ENCODE measurements at places on chromosomes 16 and 17. TPM values are rescaled to one million over a fixed set of nuclear protein-coding genes. Genes with fewer than 3 reads are reported as not detected.
A peak's percentile ranks its signal among the peaks of the same experiment; 100 is the strongest.

Gene TPSB2
- not detected for total RNA-seq

Gene SLC5A11
- 1.3 TPM for total RNA-seq

Gene ABAT
- total RNA-seq: 4.2 TPM

Gene CRYM
- not detected for total RNA-seq

Gene KRTAP4-4
- total RNA-seq: not detected

Gene RAB37
- 36.0 TPM for total RNA-seq

Gene MSLN
- not detected for total RNA-seq

Gene ANKRD40CL
- not detected for total RNA-seq

Gene SPNS3
- total RNA-seq: 3.4 TPM

Gene KRTAP2-3
- total RNA-seq: not detected

Gene GAA
- 22.6 TPM for total RNA-seq

DNA sequence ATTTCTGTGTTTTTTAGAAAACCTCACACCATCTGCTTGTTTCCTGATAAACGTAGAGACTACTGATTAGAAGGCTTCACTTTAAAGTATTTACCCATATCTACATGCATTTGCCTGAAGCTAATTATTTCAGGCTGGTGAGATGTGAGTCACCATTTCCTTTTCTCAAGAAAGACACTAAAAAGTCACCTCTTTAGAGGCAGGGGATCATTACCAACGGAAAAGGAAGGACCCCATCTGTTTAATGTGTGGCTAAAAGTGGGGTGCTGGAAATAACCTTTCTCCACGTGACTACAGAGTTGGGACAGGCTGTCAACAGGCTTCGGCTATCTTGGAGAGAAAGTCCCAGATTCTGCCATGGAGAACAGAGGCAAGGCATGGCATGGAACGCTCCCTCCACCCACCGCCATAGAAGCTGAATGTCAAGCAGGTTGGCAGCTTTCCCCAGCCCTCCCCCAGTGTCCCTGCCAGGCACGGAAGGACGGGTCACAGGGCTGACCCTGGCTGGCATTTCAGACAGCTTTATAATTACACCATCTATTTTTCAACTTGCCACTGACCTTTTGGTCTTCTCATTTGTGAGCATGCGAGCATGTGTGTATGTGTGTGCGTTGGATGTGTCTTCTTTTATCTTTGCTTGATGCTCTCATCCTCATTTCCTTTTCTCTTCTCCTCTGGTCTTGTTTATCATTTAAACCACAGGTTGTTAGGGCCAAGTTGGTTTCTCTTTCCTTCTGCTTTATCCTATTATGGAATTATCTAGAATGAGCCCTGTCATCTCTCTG, 157.0 kb downstream of the CPPED1 start:
- DNase-seq: peak; percentile 25

- no peak for DNase-seq
Measured at GRCh38 chr17:39225308-39225958, at the start of gene STAC2. TSS of gene STAC2 (minus strand) at chr17:39225945. CDS start at chr17:39225502, 443 bp downstream.

- no peak for DNase-seq
Measured at GRCh38 chr16:79914961-79915720, 314.6 kb upstream of the MAF start.

DNA sequence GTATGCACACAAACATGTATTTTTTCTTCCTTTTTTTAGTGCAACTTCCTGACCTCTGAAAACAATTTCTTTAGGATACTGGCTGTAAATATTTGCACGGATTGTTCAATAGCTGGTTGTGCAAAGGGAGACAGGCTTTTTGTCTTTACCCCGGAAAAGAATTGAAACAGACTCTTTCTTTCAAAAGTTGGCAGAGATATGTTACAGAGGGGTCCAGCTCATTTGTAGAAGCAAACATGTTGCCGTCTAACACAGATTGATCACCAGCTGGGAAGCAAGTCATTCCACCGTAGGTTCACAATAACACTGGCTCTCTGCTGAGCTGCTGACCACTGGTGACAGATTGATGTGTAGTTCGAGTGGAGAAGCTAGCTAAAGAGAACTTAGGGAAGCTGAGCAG, 130.9 kb downstream of the STX8 start:
- DNase-seq: no peak

- no peak for DNase-seq
Measured at GRCh38 chr16:5215901-5216300, 118.3 kb upstream of the EEF2KMT start.

GRCh38 chr17:73492125-73492820, 152.0 kb downstream of the SDK2 start:
- DNase-seq: no peak

DNA sequence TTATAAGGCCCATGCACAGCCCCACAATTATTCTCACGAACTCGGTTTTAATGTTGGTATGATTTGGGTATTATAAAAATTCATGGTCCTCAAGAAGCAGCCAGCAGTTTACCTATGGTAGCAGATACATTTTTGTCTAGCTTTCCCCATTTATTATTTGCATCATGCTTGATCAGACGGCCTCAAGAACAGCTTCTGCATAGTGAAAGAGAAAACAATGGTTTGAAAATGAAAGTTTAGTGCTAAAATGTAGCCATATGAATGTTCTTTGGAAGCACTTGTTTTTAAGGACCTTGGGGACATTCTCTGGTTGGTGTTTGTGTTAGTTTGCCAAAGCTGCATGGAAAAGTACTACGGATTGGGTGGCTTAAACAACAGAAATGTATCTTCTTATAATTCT, 72.4 kb upstream of the CPHXL start:
- no peak for DNase-seq

DNA sequence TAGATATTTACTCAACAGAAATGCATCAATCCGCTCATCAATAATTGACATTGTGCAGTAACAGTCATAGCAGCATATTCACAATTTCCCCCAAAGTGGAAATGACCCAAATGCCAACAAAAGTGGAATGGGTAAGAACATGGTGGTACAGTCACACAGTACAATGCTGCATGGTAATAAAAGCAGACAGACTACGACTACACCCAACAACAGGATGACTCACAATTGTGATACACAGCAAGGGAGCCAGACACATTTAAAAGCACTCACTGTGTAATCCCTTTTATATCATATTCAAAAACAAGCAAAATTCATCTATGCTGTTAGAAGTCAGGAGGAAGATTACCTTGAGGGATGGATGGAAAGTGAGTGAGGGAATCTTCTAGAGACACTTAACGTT, 76.5 kb upstream of the NUDT7 start:
- DNase-seq: no peak

DNA sequence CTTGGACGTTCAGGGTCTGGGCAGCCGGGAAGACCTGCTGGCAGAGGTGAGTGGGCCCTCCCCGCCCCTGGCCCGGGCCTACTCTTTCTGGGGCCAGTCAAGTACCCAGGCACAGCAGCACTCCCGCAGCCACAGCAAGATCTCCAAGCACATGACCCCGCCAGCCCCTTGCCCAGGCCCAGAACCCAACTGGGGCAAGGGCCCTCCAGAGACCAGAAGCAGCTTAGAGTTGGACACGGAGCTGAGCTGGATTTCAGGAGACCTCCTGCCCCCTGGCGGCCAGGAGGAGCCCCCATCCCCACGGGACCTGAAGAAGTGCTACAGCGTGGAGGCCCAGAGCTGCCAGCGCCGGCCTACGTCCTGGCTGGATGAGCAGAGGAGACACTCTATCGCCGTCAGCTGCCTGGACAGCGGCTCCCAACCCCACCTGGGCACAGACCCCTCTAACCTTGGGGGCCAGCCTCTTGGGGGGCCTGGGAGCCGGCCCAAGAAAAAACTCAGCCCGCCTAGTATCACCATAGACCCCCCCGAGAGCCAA, 8.6 kb upstream of the ABCC3 start:
- peak; percentile 60 for DNase-seq

DNA sequence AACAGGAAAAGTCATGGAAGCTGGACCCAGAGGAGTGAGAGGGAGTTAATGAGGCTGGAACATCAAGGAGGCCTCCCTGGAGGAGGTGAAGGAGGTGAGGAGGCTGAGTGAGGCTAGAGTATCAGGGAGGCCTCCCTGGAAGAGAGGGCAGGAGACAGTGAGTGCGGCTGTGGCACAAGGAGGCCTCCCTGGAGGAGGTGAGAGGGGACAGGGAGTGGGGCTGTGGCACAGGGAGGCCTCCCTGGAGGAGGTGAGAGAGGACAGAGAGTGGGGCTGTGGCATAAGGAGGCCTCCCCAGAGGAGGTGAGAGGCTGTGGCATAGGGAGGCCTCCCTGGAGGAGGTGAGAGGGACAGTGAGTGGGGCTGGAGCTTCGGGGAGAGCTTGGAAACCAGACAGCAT, 5.5 kb downstream of the CAMKK1 start:
- DNase-seq: no peak

GRCh38 chr17:34126965-34127364, 128.1 kb upstream of the CCL2 start:
- DNase-seq: no peak

DNA sequence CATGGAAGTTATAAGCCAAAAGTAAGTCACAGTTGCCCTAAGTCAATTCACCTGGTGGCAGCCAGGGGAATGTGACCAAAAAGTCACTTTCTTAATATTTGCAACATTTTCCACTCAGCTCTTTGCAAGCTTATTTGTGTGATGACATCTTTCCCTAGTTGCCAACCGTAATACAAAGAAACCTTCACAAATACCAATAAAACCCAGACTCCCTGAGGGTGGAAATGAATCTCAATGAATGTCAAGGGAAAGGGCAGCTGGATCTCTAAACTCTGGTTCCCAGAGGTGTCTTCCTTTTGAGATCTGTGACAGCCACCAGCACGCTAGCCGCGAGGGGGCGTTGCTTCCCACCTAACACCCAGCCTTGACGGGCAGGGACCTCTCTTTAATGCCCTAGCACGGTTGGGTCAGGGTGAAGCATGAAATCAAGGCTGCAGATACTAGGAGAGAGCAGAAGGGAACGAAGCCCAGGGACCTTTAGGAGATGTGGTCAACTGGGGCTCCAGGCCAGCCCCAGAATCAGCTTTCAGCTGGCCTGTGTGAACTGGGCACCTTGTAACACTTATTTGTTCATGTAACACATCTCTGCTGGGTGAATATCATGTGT, 82.2 kb downstream of the CMC2 start:
- DNase-seq: no peak

GRCh38 chr17:4161192-4161966, 18.4 kb downstream of the CYB5D2 start:
- no peak for DNase-seq

DNA sequence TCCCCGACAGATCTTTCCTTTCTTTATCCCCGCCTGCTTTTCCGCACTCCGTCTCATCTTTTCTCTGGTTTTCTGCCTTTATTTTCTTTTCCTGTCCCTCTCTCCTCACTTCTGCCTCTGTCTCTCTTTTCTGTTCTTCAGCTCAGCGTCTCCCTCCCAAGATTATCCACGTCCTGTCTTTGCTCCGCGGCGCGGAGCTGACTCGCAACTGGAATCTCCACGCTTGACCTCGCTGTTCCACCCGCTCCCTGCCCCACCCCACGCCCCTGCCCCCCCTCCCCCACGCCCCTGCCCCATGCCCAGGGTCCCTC, 4.9 kb upstream of the LHX1 start:
- no peak for DNase-seq

- peak; percentile 77 for DNase-seq
Measured at GRCh38 chr16:85393674-85394451, 219.3 kb upstream of the GSE1 start.

GRCh38 chr17:9266697-9267117, 245.4 kb downstream of the NTN1 start:
- DNase-seq: no peak

GRCh38 chr17:50329716-50330115, 16.2 kb upstream of the XYLT2 start:
- no peak for DNase-seq

- DNase-seq: no peak
Measured at GRCh38 chr17:2837147-2837561, 40.9 kb downstream of the RAP1GAP2 start.

DNA sequence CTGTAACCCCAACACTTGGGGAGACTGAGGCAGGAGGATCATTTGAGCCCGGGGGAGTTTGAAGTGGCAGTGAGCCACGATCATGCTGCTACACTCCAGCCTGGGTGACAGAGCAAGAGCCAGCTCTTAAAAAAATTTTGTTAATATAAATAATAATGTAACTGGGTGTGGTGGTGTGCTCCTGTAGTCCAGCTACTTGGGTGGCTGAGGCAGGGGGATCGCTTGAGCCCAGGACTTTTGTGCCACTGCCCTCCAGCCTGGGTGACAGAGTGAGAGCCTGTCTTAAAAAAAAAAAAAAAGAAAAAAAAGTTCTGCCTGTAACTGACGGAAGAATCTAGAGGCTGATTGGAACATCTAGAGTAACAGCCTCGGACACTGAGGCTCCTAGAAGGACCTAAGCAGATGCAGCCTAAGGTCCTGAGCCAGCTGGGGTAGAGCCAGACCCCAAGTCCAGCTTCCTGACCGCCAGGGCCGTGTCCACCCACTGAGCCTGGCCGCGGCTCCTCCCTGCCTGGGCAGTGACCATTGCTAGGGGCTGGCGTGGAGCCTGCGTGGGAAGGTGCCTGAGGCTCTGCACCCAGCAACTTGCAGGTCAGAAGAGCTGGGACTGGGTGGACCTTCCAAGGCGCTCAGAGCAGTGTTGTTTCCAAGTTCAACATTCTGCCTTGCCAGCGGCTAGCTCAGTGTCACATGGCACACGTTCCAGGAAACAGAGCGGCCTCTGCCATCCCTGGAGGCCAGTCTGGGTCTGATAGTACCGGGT, 209.4 kb upstream of the CIBAR2 start:
- no peak for DNase-seq

DNA sequence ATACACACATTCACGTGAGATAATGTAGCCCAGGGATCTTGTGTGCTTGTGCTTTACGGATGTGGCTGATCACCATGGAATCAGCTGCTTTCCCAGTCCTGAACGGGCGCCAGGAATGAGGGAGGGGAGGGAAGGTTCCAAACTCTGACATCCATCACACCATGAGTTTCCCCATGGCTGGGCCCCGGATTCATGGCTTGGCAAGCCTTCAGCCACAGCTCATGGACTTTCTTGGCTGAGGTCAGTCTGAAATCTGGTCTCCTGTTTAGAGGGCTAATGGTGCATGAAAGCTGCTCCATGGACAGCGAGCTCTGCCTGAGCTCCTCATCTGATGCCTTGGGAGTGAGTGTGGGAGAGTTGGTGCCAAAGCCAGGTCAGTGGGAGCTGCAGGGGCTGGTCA, 767.6 kb upstream of the EEF2KMT start:
- no peak for DNase-seq

GRCh38 chr17:36183001-36183971, 6.8 kb upstream of the TBC1D3B start:
- DNase-seq: no peak

- no peak for DNase-seq
Measured at GRCh38 chr16:12026741-12027490, 50.4 kb downstream of the SNX29 start.

DNA sequence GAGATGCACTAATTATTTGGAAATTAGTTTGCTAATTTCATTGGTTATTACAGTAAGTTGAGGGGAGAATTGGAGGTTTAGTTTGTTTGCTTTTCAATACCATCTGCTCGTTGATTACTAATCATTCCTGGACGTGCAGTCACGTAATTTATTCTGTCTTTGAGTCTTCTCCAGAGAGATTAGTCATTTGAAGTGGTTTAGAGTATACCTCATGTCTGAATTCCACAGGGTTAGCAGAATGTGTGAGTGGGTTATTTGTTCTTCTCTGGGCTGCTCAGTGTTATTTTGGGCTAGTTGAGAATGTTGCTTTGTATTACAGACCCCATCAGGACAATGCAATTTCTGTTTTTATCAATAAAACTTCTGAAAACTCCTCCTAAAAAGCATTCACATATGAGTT, 265.0 kb downstream of the RBFOX1 start:
- DNase-seq: no peak

GRCh38 chr17:75004371-75004770, 8.1 kb upstream of the MRPL58 start:
- DNase-seq: no peak

GRCh38 chr17:41067281-41067680, 1.6 kb upstream of the KRTAP2-4 start:
- DNase-seq: no peak
